ENCODE measurements at places on chromosomes 3 and 15.

DNA sequence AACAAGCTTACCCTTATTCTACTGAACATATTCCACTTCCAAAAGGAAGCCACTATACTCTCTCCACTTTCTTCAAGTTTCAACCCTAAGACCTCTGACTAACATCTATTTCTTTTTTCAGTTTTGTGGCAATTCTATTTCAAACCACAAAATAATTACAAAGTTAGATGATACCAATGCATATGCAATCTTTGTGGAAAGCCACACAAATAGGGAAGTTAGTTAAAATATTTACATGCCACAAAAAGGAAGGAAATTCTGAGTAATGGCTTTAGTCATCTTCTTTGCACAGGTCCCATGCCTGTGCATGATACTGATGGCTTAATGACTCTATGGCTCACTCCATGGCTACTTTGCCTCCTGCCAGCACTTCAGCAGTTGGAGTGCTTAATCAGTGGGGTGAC is 57.0 kb upstream of the MCTP2 start:
- DNase-seq: no peak

GRCh38 chr3:134028486-134029255 is 1.1 kb downstream of the SLCO2A1 start:
- DNase-seq: no peak

DNA sequence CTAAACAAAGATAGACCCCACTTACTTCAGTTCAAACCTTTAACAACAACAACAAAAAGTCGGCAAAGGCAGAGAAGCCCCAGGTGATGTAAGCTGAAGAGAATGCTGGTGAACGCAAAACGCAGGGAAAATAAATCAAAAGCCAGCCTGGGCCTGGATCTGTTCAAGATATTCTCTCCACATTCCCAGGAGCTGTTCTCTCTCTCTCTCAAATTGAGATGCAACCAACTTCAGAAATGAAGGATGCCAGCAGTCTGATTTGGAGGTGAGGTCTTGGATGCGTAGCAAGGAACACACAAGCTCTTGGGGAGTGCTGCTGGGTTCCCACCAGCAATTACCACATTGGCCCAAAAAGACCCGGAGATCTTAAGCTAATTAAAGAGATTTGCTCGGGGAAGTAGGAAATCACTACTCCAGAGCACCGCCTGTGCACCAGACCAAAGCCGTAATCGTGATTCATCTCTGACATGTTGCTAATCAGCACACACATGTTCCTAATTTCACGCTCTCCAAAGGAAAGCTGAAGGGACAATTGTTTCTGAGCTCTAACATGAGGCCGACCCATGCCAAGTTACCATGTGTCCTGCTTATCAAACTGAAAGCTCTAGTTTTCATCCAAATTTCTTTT is 37.1 kb downstream of the IL17RD start:
- no peak for DNase-seq

GRCh38 chr3:147312786-147313280 is 93.5 kb downstream of the ZIC4 start:
- no peak for DNase-seq

DNA sequence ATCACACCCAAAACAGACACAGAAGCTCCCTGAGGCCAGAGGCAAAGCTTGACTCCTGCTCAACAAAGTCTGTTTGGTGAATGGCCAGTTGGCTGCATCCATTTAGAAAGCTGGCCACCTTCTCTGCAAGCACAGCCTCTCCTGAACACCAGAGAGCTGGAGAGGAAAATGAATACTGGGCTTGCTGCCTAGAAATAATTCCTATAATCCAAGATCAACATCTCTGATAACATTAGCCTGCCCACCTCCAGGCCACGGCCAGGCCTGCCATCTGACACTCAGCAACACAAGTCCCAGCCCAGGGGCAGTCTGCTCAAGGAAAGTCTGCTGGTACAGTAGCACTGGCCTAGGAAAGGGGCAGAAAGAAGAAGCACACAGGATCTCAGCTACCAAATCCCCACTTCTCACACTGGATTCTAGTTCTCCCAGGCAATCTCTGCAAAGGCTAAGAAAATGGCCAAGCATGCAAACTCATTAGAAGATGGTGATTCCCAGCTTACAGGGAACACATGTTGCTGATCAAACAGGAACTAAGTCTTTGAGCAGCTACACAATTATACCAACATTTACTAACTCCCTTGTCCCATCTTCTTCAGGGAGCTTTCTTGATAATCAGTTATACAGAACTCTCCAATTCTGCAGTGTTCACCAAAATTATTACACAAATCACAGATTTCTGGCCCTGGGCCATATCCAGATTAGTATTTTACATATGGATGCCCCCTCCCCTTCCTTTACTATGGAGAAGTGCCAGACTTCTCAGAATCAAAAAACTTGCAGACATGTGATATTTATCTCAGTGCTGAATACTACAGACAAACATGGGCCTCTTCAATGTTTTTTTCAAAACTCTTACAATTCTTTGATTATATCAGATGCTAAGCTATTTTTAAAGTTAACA is 9.9 kb downstream of the TBC1D2B start:
- DNase-seq: no peak

- DNase-seq: no peak
These were observed 199.8 kb downstream of the TCF12 start for GRCh38 chr15:57118013-57118799.

DNA sequence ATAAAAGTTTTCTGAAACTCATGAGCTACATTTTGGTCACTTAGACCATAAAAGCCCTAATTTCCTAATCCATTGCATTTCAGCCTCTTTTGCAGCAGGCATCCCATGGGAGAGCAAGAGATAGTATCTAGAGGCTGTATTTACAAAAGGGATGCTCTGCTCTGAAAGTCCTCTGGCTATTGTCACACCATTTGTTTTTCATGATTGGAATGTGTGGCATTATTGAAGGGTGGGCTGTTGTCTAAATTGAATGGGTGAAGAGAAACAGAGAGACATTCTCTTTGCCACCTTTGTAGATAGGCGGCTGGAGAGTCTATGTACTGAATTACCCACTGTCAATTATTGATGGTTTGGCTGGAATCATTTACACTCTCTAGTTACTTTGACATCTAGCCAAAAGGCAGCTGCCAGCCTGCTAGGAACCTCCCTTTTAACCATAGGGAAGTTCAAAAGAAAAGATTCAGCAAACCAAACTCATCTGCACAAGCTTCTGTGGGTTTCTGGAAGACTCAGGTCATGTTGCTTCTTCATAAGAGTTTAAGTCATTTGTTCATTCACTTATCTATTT is 89.8 kb upstream of the RARB start:
- no peak for DNase-seq

- DNase-seq: no peak
These were observed 1.6 kb downstream of the NIPA1 start for GRCh38 chr15:22788004-22788403.

DNA sequence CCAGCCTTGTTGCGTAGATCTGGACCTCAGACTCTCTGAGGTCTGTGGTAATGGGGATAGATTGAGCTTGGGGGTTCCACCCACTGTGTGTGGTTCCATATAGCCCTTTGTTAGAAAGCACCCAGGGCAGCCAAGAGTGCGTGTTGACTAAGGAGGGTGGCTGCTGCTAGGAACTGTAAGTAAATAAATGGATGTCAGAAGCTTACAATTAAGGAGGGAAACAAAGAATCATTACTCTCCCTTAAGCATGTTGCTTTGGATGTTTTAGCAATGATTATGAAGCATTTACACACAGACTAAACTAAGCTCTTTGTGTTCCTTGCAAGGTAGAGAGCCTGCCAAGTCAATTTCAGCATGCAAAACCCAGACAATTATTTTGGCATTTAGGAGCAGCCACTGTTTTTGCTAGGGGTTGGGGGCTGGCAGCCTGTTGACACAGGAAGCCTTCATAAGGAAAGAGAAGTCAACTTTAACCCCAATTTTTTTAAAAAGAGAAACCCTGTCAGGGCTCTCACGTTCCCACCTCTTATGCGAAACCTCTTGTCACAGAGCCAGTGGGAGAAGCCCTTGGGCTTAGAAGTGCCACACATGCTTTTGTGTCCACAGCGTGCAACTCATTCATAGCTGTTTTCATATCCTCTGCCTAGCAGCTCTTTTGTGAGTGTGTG is 127.8 kb downstream of the CMSS1 start:
- no peak for DNase-seq

- DNase-seq: no peak
These were observed 316.5 kb upstream of the ADAMTS9 start for GRCh38 chr3:65004306-65004705.

DNA sequence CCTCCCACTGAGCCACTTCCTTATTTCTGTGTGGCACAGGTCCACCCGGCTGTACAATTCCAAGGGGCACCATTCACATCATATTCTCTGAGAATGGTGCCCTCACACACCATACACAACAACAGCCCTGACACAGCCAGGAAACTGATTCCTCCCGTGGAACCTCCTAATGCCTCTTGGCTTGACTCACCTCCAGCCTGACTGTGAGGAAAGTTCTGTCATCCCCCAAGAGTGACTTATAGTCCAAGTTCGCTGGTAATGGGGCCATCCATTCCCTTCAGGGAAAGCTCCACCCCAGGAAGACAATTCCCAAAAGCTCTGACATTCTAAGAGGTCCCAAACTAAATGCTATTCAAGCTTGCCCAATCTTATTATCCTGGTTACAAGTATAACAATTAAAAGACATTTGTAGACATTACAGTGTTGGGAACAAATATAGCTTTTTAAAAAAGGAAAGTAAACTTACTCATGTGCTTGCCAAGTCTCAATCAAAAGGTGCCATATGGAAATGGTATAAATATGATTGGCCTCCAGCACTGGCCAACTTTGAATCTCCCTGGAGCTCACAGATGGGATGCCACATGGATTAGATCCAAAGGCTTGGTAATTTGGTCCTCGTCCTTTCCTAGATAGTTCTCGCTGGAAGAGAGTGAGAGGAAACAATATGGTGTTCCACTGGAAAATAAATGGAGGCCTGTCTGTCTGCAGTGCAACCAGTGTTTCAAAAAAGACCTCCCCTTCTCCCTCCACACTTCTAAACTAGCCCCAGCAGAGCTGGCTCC is 56.3 kb upstream of the PSMD6 start:
- DNase-seq: no peak

DNA sequence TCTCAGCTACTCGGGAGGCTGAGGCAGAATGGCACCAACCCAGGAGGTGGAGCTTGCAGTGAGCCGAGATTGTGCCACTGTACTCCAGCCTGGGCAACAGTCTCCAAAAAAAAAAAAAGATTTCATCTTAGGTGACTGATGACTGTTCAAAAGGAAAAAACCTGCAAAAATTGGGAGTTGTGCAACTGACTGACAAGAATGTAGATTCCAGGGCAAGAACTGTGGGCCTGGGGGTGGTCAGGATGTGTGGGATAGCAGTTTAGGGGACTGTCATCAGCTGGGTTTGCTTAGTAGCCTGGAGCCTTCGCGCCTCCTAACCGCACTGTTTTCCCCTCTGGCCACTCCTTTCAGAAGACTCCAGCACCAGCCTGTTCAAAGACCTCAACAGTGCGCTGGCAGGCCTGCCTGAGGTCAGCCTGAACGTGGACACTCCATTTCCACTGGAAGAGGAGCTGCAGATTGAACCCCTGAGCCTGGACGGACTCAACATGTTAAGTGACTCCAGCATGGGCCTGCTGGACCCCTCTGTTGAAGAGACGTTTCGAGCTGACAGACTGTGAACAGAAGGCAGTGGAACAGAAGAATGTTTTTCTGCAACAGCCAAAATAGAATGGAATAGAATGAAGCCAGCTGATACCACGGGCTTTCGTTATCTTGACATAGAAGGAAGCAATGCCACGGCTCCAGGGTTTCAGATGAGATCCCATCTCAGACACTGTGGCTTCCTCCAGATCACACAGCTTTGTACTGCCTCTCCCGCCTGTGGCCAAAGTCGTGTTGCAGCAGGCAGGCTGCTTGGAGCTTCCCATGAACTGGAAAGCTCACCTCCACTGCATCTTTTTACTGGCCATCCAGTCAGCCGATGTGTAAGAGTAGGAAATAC is 75.3 kb upstream of the BLM start:
- DNase-seq: no peak

- no peak for DNase-seq
These were observed 7.1 kb downstream of the BLOC1S6 start for GRCh38 chr15:45594319-45594718.

DNA sequence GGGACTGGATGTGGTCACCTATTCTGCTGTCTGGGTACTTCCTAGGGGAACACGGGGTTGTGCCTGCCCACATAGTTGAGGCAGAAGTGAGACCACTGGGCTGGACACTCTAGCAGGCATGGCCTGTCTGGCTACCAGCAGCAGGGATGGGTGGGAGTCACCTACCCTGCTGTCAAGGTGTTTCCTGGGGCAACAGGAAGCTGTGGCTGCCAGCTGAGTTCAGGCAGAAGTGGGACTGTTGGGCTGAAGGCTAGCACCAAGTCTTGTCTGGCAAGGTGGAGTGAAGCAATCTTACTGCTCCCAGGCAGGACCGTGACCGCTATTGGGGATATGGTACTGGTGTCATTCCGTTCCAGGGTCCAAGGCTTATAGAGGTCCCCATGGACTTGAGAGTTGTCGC is 20.3 kb upstream of the ZDHHC23 start:
- DNase-seq: no peak

GRCh38 chr3:41202075-41202833 is 2.9 kb downstream of the CTNNB1 start:
- no peak for DNase-seq

GRCh38 chr15:98257290-98257689 is 296.8 kb downstream of the ARRDC4 start:
- no peak for DNase-seq

- no peak for DNase-seq
These were observed 147.0 kb downstream of the GREM1 start for GRCh38 chr15:32864841-32865240.

DNA sequence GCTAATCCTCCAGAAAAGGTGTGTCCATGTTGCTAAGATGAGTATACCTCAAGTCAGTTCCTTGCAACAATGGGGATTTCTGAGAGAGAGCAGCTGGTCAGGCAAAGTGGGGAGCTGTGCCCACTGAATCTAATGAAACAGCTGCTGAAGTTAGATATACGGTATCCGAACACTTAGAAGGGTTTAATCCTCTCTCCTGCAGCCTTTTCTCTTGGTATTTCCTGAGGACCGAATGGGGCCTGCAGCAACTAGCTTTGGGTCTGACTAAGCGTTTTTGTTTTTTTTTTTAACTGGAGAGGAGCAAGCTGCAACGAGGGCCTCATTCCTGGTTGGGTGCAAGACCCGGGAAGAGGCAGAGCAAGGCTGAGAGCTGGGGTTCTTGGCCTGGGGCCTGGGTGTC is 37.6 kb upstream of the BNC1 start:
- no peak for DNase-seq

DNA sequence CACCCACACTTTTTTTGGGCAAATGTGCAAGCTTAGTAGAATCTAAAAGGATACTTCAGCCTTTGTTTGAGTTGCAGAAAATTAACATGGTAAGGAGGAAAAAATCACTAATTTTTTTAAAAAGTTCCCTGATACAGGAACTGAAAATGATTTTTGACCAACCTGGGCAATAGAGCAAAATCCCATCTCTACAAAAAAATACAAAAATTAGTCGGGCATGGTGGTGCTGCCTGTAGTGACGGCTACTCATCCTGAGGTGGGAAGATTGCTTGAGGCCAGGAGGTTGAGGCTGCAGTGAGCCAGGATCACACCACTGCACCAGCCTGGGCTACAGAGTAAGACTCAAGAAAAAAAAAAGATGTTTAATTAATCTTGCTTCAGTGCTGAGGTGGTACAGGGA is 10.6 kb upstream of the GABPB1 start:
- no peak for DNase-seq

- DNase-seq: no peak
These were observed 28.3 kb upstream of the ARL14 start for GRCh38 chr3:160648701-160649100.
